ENCODE measurements at places on chromosomes 6 and 20.

DNA sequence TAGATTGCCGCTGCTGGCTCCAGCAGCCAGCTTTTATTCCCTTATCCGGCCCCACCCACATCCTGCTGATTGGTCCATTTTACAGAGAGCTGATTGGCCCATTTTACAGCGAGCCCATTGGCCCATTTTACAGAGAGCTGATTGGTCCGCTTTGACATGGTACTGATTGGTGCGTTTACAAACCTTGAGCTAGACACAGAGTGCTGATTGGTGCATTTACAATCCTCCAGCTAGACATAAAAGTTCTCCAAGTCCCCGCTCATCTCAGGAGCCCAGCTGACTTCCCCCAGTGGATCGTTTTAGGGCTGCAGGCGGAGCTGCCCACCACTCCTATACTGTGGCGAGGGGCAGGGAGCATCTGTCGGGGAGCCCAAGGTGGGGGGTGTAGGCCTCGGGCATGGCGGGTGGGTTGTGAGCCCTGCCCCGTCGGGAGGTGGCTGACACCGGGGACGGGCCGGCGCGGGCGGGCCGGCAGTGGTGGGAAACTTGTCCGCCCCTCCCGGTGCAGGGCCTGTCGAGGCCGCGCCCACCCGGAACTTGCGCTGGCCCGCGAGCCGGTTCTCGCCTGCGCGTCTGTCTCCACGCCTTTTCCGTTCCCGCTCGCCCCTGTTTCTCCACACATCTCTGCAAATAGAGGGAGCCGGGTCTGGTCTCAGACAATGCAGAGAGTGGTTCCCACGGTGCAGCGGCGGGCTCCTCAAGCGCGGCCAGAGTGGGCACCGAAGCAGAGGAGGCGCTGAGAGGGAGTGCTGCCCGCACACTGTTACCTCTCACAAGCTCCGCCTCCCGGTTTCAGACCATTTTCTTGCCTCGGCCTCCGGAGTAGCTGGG, 86.1 kb upstream of the STMND1 start:
- DNase-seq, result no peak

- no peak for DNase-seq
Measured at GRCh38 chr20:35144694-35145093, 2.4 kb downstream of the EDEM2 start.

- no peak for DNase-seq
Measured at GRCh38 chr20:24867556-24867955, 81.5 kb upstream of the CST7 start.

GRCh38 chr6:128413291-128413690, 107.1 kb downstream of the PTPRK start:
- no peak for DNase-seq

DNA sequence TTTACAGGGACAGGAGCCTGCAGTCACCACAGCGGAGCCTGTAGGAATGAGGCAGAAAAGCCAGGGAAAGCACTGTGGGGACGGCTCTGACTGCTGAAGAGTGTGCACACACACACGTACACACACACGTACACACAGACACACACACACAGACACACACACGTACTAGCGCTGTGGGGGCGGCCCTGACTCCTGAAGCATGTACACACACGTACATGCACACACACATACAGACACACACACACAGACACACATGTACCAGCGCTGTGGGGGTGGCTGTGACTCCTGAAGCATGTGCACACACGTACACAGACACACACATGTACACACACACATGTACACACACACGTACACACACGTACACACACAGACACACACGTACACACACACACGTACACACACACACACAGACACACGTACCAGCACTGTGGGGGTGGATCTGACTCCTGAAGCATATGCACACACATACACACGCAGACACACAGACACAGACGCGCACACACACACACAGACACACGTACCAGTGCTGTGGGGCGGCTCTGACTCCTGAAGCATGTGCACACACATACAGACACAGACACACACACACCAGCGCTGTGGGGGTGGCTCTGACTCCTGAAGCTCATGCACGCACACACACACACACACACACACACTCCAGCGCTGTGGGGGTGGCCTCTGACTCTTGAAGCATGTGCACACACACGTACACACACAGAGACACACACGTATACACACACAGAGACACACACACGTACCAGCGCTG, 127.3 kb downstream of the DLL1 start:
- DNase-seq, result no peak

DNA sequence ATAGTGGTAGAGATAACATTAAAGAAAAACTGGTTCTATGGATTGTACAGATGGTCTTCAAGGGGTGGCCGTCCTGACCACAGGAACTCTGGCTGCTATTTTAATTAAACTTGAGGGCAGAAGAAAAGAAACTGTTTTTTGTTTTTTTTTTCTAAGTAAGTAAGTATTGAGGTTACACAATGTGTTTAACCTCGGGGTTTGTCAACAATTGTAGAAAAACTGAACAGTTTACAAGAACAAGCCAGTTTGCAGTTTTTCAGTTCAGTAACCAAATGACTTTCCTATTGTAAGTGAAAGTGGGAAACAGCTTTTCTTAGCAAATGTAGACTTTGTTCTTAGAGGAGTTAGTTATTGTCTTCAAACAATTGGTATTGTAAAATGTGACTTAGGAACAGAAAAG, 77.0 kb downstream of the PLCB1 start:
- DNase-seq, result no peak

DNA sequence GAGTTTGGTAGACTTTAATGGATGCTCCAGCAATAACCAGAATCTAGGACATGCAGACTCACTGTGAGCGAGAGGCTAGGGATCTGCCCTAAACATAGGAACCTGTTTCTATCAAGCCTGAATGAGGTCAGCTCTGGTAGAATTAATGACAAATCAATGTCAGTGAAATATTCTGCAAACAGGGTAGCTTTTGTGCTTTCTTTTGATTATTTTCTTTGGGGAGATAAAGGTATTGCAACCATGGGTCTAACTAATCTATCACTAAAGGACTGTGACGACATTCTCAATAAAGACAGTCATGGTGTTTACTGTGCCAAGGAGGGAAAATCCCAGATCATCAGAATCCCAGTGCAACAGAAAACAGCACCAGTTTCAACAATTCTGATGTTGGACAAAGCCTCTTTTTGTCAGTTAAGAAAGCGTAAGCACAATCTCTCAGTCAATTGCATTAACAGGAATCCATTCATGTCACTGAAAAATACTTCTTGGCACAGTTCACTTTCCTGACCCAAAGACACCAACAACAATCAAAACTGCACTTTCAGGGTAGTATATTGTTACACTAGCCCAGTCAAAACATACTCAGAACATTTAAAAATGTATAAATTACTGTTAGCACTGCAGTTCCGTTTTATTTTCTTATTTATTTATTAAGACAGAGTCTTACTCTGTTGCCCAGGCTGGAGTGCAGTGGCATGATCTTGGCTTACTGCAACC, 36.8 kb upstream of the SMIM29 start:
- no peak for DNase-seq

DNA sequence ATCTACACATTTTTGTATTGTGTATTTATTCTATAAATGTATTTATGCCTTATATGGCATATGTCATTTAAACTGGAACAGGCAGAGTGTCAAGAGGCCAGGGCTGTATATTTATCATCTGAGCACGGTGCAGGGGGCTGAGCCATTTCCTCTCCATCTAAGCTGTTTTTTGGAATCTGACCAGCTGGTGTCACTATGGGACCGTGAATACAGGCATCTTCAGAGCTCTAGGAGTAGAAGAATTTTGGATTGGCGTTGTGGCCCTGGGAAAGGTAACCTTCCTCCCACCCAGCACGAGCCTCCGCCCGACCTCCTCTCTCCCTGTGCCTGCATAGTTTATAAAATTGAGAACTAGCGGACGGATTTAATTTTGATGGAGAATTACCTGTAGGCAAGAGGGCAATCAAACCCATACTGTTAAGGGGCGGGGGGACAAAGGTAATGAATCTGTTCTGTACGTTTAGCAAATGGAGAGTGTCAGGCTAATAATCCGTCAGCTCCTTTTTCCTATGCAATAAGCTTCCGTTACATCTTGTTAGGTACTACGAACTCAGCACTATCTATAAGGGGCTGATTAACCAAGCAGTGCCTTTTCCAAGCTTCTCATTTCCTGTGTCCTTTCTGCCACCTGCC, 29.0 kb upstream of the EEF1E1 start:
- DNase-seq, result peak; percentile 8

DNA sequence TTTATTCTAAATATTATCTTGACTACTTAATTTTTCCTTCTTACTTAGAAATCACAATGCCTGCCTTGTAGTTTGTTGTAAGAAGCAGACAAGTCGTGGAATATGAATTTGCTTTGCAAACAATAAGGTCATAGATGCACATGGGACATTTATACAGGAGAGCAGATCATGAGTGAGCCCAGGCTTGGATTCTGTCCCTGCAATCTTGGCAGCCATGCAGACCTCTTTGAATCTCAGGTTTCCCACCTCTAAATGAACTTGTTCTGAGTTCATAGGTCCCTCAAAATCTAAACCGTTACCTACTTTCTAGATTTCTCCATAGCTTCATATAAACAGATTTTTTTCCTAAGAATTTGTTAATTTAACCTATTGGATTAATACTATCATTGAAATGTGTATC, 19.5 kb downstream of the KIAA0408 start:
- no peak for DNase-seq

- DNase-seq, result no peak
Measured at GRCh38 chr6:125307964-125308615, 6.3 kb upstream of the HDDC2 start.

DNA sequence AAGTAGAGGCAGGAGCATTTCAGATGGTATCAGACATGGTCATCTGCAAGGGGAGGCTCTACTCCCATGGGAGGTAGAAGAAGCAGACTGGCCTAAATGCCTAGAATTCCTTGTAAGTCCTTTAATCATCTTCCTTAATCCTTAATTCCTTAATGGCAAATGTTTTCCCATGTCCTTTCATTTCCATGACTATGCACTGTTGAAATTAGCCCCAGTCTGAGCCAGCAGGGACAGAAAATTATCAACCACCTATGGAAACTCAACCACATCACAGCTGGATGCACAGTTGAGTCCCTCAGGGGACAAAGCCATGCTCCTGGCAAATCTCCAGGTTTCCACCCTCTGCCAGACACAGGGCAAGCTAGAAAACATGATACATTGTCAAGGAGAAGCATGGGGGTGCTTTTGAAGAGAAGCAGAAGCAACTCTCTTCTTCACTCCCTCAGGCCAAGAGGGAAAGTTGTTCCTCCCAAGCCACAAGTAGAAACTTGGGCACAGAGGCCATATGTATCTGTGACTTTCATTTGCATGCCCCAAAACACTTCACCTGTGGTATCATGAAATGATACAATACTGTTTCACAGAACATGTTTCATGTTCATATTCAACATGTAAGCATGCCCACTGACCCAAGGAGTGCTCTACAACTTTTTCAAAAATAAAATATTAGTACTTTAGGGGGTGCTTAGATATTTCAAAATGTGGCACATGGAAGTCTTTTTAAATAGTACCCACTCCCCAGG, 683.6 kb downstream of the KIF16B start:
- DNase-seq, result no peak

DNA sequence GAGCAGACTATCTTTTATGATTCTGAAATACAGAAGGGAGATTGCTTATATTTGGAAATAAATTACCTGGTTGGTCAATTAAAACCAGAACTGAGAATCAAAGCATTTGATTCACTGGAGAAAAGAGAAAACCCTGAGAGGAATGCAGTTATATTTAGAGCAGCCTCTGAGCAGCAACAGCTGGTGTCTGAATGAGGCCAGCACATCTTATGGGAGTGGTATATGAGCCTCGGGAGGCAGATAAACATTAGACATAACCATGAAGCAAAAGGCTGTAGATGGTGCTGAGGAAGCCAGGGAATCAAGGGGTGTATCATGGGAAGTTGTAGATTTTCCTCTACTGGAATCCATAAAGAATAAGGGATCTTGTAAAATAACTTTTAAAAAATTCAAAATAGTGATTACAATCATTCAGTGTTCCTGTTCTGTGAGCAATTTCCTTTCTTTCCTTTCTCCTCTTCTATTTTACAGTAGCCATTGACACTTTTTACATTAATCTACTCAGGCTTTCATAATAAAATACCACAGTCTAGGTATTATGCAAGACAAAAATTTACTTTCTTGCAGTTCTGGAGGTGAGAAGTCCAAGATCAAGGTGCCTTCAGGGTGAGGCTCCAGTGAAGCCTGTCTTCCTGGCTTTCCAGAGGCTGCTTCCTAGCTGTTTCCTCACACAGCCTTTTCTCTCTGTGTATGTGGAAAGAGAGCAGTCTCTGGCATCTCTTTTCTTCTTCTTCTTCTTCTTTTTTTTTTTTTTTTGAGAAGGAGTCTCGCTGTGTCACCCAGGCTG, 32.8 kb upstream of the ENPP5 start:
- DNase-seq, result no peak

GRCh38 chr20:23461180-23461579, 8.5 kb upstream of the CST11 start:
- DNase-seq, result no peak

DNA sequence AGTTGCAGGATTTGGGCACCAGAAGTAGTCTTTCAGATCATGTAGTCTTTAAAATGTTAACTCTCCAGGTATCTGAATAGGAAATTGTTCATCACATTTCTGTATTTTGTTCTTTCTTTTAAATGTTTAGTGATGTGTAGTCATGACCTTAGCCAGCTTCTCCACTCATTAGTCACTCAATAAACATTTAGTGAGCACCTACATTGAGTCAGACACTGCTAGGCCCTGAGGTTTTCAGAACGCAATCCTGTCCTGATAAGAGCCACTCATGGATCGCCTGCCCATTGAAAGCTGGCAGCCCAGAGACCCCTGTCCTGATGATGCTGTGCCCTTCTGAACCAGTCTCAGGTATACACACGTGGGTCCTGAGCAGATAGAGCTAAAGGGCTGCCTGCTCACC, 163.4 kb upstream of the HEY2 start:
- DNase-seq, result no peak

GRCh38 chr20:47235111-47235510, 121.4 kb downstream of the ZMYND8 start:
- no peak for DNase-seq

DNA sequence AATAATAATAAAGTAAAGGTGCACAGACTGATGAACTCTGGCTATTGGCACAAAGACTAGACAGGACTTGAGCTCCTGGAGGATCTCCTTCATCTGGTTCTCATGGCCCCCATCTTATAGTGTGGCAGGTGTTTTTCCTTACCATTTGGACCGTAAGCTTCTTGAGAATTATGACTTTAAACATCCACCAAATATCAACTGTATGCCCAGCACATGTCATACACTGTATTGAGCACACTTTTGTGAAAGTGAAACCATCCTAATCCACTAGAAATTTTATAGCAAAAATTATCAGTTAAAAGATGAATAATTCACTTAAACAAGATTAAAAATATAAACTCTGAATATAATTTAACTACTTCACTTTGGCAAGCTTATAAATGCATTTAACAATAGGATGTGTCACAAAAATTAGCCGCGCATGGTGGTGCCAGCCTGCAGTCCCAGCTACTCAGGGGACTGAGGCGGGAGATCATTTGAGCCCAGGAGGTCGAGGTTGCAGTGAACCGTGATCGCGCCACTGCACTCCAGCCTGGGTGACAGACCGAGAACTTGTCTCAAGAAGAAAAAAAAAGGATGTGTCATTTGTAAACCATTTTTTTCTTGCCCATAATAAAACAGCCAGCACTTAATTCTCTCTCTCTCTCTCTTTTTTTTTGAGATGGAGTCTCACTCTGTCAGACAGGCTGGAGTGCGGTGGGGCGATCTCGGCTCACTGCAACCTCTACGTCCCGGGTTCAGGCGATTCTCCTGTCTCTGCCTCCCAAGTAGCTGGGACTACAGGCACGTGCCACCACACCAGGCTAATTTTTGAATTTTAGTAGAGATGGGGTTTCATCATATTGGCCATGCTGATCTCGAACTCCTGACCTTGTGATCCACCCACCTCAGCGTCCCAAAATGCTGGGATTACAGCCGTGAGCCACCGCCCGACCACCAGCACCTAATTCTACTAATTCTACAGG, 9.1 kb downstream of the HIVEP2 start:
- DNase-seq, result no peak
